ENCODE measurements at places on chromosomes 5 and 9.

DNA sequence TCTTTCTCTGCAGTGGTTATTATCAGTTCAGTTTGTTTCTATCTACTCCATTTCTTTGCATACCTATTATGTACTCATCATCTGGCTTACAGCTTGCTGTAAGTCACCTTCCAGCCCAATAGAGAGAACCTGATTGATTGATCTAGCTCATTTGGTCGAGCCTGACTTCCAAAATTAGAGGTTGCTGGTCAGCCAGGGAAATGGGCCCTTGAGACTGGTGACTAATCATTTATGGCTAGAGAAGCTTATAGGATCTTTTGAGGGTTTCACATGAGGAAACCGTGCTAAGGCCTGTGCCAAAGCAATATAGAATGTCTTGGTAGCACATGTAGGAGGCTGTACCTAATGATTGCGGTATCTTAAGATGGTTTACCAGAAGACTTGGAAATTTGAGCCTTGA, 5.8 kb downstream of the SREK1 start:
- no peak for DNase-seq

DNA sequence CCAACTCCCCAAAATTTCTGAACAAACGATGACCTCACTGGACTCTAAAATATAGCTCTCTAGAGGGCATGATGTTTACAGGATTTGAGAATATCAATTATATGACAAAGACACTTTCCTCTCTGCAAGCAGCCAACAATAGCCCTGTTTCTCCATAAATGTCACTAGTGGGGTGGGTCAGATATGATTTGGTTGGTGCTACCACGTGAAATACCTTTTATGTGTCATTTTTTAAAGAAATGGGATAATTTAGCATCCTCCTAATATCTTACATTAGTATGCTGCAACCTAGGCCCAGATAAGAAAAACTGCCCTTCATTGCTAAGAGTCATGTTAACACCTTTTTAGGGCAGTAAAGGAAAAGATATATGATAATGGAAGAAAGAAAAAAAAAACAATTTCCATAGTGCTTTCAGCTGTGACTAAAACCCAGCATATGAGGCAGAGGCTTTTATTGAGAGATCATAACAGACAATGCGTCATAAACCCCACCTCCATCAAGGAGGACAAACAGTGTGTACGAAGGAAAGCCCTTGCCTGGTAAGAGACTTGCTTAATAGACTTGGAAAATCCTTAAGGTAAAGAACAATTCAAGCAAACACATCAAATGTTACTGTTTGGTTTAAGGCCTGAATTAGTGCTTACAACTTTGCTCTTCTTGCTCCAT, 372.4 kb upstream of the PAPPA start:
- no peak for DNase-seq

GRCh38 chr5:157509587-157509986, 49.6 kb downstream of the NIPAL4 start:
- DNase-seq, result no peak

GRCh38 chr5:106691701-106692100, 979.0 kb downstream of the EFNA5 start:
- DNase-seq, result no peak

- no peak for DNase-seq
Measured at GRCh38 chr9:113695901-113696300, 180.2 kb upstream of the ZNF618 start.

DNA sequence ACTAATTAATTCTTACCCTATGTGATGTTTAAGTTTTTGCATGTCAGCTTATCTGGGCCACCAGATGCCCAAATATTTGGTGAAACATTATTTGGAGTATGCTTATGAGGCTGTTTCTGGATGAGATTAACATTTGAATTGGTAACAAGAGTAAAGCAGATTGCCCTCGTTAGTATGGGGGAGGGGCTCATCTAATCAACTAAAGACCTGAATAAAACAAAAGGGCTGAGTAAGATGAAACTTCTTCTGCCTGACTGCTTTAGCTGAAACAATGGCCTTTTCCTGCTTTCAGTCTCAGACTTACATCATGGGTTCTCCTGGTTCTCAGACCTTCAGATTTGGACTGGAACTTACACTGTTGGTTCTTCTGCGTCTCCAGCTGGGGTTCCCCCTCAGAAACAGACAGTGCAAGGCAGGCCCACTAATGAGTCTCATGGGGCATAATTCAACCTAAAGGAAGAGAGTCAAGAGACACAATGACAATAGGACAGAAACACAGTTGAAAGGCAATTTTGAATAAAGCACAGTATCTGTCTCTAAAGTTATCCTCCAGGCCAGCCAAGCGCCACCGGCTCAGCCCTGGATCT, 288.4 kb downstream of the CAAP1 start:
- DNase-seq, result no peak

GRCh38 chr5:110612794-110613247, 113.7 kb downstream of the TMEM232 start:
- no peak for DNase-seq

DNA sequence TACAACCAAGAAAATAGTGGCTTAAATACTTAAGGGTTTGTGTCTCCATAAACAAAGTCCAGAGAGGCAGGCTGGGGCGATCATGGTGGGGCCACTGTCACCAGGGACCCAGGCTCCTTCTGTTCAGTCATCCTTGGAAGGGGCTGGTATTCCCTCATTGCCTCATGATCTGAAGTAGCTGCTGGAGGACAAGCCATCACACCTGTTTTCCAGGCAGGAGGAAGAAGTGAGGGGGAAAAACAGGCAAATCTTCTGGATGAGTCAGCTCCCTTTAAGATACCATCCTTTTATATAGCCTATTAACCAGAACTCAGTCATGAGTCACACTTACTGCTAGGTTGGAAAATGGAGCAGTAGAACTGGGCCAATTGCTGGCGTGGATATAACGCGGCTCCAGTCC, 92.3 kb downstream of the DAP start:
- DNase-seq, result no peak

DNA sequence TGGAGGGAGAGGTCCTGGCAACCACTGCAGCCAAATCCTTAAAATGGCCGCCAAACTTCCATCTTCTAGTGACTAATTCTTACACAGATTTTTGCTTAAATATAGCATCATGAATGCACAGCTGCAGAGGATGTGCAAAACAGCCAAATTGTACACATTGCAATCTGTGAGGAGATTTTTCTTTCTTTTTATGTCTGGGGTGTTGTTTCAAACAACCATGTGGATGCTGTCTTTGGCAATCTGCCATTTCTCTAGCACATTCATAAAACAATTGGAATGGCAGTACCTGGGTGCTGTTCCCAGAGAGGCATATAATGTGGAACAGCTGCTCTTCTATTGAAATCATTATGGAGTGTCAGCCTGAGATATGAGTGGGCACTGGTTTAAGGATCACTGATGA, 1082.9 kb upstream of the SEMA6A start:
- no peak for DNase-seq

GRCh38 chr5:107704681-107705401, 34.1 kb upstream of the EFNA5 start:
- no peak for DNase-seq

GRCh38 chr9:126148994-126149393, 177.6 kb upstream of the MVB12B start:
- no peak for DNase-seq

GRCh38 chr5:74767579-74767913, 497 bp downstream of the NSA2 start:
- no peak for DNase-seq

DNA sequence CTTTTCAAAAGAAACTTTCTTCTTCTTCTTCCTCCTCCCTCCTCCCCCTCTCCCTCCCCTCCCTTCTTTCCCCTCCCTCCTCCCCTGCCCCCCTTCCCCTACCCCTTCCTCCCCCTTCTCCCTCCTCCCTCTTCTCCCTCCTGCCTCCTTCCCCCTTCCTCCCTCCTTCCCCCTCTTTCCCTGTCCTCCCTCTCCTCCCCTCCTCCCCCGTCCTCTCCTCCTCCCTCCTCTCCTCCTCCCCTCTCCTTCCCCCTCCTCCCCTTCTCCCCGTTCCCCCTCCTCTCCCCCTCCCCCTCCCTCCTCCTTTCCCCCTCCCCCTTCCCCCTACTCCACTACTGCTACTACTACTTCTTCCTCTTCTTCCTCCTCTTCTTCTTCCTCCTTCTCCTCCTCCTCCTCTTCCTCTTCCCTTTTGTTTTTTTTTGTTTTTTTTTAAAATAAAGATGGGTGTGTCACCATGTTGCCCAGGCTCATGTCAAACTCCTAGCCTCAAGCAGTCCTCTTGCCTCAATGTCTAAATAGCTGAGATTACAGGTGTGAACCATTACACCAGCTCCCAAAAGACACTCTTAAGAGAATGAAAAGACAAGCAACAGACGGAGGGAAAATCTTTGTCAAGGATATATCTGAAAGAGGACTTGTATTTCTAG, 87.5 kb downstream of the SCAMP1 start:
- no peak for DNase-seq

GRCh38 chr5:137292461-137293027, 206.6 kb downstream of the SPOCK1 start:
- no peak for DNase-seq

DNA sequence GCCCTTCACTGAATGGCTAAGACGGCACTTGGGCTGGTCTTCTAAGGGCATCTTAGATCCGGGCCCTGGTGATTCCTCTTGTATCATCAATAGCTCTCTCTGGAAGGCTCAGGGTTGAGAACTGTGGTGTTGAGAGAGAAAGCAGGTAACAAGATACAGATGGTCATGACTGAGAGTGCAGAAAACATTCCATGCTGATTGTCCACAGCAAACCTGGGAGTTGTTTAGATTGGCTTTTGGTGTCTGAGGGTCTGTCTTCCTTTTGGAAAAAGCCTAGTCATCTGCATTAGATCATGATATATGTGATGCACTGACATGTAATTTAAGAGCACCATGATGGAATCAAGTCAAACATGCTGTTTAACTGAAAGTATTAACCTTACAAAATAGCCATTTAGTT, 331.9 kb downstream of the ADAMTS6 start:
- DNase-seq, result no peak

- DNase-seq, result no peak
Measured at GRCh38 chr5:174425964-174426290, 298.5 kb upstream of the MSX2 start.

DNA sequence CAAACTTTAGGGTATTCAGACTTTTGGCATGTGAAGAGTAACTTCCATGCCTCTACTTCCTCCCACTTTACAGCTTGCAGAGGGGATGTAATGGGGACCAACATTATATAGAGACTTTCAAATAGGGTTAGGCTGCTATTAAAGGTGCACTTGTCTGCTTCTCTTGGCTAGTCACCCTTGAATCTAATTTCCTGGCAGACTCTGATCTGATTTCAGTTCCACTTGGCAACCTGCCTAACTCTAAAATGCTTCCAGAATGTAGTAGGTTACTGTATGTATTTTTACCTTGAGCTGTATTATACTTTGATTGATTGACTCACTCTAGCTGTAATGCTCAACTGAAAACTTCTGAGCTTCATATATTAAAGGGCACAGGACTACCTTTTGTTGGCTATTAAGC, 693.4 kb downstream of the KCTD16 start:
- no peak for DNase-seq

DNA sequence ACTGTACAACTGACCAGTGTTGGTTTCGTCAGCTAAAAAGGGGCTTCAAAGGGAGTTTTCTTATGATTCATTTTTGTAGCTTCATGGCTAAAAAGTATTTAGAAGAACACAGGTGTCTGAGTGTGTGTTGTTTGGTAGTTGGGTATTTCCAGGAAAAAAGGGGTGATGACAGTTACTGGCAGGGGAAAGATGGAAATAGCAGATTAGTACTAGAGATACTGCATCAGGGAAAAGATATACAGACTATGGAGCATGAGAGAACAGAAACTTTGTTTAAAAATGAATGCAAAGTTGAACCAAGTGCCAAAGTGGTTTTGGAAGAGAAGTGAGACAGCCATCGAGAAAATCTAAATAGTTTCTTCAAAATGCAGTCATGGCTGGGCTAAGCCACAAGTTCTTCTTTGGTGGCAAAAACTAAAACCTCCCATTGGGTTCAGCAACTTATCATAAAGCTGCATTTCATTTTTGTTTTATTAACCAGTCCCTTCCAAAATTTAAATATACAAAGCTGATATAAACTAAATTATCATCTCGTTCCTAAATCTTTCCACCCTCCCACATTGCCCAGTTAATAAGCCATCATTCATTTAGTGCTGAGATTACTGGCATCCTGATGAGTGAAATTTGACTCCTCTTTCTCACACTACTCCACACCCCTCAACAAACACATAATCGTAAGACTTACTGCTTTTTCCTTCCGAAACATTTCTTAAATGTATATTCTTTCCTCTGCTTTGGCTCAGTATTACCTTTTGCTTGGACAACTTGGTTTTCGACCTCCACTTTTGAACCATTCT, 33.5 kb downstream of the ELL2 start:
- DNase-seq, result no peak

DNA sequence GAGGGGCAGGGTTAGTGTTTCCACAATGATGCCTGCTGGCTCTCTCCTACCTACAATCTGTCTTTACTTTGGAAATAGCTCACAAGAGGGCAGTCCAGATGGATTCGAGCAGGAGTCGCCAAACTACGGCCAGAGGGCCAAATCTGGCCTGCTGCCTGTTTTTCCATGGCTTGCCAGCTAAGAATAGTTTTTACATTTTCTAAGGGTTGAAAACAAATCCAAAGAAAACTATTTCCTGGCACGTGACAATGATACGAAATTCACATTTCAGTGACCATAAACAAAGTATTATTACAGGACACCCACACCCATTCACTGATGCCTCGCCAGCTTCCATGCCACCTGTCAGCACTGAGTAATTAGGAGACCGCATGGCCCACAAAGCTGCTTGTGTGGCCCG, 162.9 kb upstream of the WWC1 start:
- no peak for DNase-seq

DNA sequence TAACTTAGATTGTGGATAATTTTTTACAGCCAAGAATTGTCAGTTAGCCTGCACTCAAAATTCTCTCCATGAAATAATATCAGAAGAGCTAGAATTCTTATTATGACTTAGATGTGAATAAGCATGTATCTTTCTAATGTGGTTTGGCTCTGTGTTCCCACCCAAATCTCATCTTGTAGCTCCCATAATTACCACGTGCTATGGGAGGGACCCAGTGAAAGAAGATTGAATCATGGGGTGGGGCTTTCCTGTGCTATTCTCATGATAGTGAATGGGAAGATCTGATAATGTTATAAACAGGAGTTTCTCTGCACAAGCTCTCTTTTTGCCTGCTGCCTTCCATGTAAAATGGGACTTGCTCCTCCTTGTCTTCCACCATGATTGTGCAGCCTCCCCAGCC, 176.8 kb downstream of the MAT2B start:
- DNase-seq, result no peak

DNA sequence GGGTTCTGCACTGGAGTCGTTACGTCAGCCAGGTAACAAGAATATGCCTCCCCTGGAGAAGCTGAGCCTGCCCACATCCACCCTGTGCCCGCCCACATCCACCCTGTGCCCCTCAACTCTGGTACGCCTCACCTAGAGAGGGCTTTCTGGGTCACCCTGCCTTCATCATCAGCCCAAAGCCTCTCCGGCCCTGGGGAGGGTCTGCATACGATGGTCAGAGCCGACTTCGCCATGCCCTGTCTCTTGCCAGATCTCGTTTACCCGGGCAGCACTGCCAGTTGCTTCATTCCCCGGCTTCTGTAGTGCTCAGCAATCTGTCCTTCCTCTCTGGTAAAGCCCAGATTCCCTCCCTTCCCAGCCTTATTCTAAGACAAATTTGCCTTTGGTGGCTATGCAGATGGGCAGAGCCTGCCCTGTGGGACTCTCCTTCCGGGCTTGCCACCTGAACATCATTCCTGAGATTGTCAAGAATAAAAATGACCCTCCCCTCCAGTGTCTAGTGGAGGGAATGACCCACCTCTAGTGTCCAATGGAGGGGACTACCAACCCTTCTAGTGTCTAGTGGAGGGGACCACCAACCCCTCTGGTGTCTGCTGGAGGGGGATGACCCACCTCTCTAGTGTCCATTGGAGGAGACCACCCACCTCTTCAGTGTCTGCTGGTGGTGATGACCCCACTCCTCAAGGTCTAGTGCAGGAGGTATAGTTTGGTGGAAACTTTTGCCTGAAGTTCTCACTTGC, 3.4 kb downstream of the PLEKHG4B start:
- no peak for DNase-seq
